WTC11 (cell line): ENCODE measurements at places on chromosomes 11 and 22. TPM values are rescaled to one million over a fixed set of nuclear protein-coding genes. Genes with fewer than 3 reads are reported as not detected.
A peak's percentile ranks its signal among the peaks of the same experiment; 100 is the strongest.

P2RX6 gene
- total RNA-seq = 0.13 to 0.69 TPM (median 0.30 TPM) in 3 replicates

DNA sequence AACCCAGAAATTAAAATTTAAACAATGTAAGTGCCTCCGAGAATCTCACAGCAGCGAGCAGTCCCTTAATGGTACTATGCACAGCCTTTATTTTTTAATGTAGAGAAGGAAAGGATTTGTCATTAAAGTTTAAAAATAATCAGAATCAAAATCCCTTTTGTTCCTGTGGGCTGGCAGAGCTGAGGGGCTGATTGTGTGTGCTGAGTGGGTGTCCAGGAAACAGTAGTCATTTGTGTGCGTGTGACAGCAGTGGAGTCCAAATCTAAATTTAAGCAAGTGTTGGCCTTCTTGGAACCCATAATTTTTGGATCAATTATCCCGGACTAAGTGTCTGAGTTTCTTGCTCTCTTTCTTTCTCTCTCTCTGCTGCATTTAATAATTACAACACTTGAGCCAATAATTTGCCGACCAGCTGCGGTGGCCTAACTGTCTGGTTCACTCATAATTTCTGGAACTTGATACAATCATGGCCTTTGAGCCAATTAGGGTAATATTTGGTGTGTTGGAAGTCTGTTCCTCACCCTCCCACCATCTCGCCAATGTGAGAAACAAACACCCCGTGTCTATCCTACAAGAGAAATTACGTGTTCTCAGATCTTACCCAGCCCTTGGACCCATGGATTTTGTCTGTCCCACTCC is 528.0 kb downstream of the SOX6 start:
- H3K4me1 ChIP-seq = peaks cover 29% of the 10 kb centered on the region
- DNase-seq = no peak
- H3K4me3 ChIP-seq = no peak overlapping the region
- no peaks in the 10 kb centered on the region; the same call in 1 of the 2 replicates for H3K27me3 ChIP-seq
- no peak overlapping the region for H3K27ac ChIP-seq
- H3K36me3 ChIP-seq = no peaks in the 10 kb centered on the region

PVALB gene
- total RNA-seq = 2.7 to 5.9 TPM (median 4.5 TPM) in 3 replicates

- H3K4me1 ChIP-seq = peaks cover 18% of the 10 kb centered on the region
- no peaks in the 10 kb centered on the region for H3K27me3 ChIP-seq
- no peak overlapping the region for H3K27ac ChIP-seq
- no peaks in the 10 kb centered on the region for H3K36me3 ChIP-seq
These were observed 457.0 kb downstream of the NTM start for GRCh38 chr11:131827430-131827829.

DNA sequence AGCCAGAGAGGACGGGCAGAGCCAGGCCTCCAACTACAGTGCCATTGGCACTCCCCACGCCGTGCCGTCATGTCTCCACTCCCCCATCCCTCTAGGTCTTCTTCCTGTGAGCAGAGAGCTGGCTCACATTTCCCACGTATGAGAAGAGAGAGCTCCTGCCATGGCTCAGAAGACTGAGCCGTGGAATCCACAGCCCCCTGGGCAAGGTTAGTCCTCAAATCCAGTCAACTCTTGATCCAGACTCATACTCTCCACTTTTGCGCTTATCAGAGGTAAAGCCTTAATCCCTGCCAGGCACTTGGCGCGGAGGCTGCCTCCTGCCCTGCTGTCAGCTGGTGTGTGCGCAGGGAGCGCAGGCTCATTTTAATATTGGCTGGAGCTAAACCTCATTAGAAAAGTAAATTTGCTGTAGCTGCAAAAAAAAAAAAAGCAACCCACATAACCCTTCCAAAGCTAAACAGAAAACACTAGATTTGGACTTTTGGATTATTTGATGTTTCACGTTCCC is 4.7 kb downstream of the B3GAT1 start:
- H3K4me3 ChIP-seq = no peak overlapping the region
- no peak overlapping the region; the same call in 1 of the 2 replicates for H3K27ac ChIP-seq
- peaks cover 35% of the 10 kb centered on the region for H3K4me1 ChIP-seq

- no peak overlapping the region for H3K4me3 ChIP-seq
- no peak overlapping the region for H3K27ac ChIP-seq
- 0 out of 2 replicates have a peak, but pooled peaks cover under 1% of the 10 kb centered on the region for H3K4me1 ChIP-seq
These were observed 582.9 kb downstream of the INSC start for GRCh38 chr11:15697437-15698236.

ALX4 gene
- not detected in 3 replicates for total RNA-seq

RIBC2 gene
- total RNA-seq = 1.7 to 2.4 TPM (median 2.4 TPM) in 3 replicates

SLC29A2 gene
- 30.2 to 36.6 TPM (median 35.3 TPM) in 3 replicates for total RNA-seq

DNA sequence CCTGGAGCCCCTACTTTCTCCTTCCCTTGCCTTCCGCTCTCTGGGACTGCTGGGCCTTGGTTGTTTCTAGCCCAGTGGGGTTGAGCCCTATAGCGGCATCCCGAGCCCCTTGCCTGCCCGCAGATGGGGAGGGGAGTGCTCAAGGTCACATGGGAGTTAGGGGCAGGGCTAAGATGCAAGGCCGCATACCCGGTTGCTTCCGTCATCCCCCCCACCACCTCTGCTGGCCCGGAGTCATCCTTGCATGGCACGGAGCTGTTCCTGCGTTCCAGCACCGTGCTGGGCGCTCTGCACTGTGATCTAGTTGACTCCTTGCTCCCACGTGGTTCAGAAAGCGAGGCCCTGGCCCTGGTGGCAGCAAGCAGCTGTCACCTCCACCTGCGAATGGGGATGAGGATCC is 18.0 kb downstream of the FLRT1 start:
- peak overlapping the region; percentile 41; the same call in 1 of the 2 replicates for H3K27ac ChIP-seq
- DNase-seq = peak; percentile 74
- peaks cover 91% of the 10 kb centered on the region for H3K27me3 ChIP-seq
- no peak overlapping the region for H3K4me3 ChIP-seq
